ENCODE measurements at places on chromosomes 1 and 21. TPM values are rescaled to one million over a fixed set of nuclear protein-coding genes. Genes with fewer than 3 reads are reported as not detected.

The LCE2B gene
- not detected for polyA plus RNA-seq

The KPRP gene
- polyA plus RNA-seq, result not detected

The NIT1 gene
- polyA plus RNA-seq, result 48.9 TPM

The MX1 gene
- polyA plus RNA-seq, result 1.6 TPM

The FHL3 gene
- polyA plus RNA-seq, result 6.8 TPM

The KLF17 gene
- 0.21 TPM for polyA plus RNA-seq

The GPA33 gene
- polyA plus RNA-seq, result not detected

The RERE gene
- 8.1 TPM for polyA plus RNA-seq

DNA sequence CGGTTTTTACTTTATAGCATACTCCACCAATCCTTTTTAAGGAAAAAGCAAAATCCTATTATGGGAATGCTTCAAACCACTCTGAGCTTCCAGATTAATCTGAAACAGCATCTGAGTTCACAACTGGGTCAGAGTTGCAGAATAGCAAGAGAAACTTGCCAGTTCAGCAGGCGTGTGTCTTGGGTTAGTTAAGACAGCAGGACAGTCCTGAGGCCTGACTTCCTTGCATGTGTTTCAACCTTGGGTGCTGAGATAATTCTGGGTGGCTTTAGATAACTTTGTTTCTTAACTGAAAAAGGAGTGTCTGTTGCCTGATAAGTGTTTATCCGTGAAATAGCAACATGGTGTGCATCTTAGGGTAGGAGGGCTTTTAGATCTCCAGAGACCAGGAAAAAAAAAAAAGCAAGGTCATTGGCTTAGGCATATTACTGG, 169.2 kb downstream of the DHRS3 start:
- no peaks in the 10 kb centered on the region for H3K27me3 ChIP-seq
- peak overlapping the region; percentile 91 for H3K27ac ChIP-seq
- no peaks in the 10 kb centered on the region for H3K36me3 ChIP-seq
- no peak overlapping the region for H3K4me3 ChIP-seq

DNA sequence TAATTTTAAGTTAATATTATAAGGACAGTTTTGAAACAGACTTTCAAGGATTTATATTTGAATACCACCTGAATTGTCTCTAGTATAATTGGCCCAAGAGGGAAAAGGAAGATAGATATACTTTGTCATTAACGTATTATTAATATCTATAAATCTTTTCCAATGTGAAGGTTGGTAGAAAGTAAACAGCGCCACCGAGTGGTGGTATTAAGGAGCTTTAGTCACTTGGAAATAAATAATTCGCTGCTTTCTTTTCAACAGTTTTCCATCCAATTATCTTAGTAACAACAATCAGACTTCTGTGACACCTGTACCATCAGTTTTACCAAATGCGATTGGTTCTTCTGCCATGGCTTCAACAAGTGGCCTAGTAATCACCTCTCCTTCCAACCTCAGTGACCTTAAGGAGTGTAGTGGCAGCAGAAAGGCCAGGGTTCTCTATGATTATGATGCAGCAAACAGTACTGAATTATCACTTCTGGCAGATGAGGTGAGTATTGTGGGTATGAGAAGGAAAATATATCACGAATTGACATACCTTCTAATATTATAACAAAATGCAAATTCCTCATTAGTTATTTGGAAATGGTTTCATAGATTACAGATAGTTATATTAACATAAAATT, 37.7 kb downstream of the SH3GLB1 start:
- peak; percentile 21 for DNase-seq
- no peak overlapping the region for H3K27ac ChIP-seq
- no peaks in the 10 kb centered on the region for H3K4me1 ChIP-seq

- peaks cover 72% of the 10 kb centered on the region for H3K4me1 ChIP-seq
- DNase-seq, result no peak
- peaks cover 5% of the 10 kb centered on the region for H3K36me3 ChIP-seq
- H3K27ac ChIP-seq, result peak overlapping the region; percentile 92
- H3K4me3 ChIP-seq, result peak overlapping the region; percentile 94
Measured at GRCh38 chr1:37476087-37476452, 1.7 kb downstream of the ZC3H12A start.

DNA sequence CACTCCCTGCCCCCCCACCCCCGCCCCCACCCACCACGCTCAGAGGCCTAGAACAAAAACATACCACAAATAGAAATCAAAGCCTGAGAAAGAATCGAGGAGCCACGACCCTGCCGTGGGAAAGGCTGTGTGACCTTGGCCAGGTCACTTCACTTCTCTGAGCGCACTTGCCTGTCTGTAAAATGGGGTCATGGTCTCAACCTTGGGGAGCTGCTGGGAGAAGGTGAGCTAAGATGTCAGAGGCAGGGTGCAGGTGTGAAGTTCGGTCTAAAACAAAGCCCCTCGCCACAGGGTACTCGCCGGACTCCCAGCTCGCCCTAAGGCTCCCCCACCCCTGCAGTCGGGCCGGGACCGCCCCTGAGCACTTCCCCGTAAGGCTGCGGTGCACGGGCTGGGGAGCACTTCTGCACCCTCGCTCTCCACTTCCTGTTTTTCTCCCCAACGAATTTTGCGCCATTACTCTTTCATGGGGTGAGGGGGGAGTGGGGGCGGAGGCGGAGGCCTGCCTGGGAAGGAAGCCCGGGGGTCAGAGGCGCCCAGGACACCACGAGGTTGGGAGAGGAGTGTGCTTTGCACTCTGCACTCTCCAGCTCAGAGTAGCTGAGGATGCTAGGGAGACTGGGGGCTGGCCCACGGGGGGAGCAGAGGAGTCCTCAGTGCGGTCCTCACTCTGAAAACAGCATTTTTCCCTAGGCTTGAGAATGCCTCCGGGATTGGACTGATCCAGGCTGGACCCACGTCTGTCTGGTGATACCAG, 21.9 kb upstream of the PIK3CD start:
- no peaks in the 10 kb centered on the region for H3K27me3 ChIP-seq
- no peak overlapping the region for H3K4me3 ChIP-seq
- H3K27ac ChIP-seq, result no peak overlapping the region

- DNase-seq, result no peak
- no peak overlapping the region for H3K27ac ChIP-seq
- H3K4me3 ChIP-seq, result no peak overlapping the region
Measured at GRCh38 chr1:63713041-63713440, 60.8 kb upstream of the ROR1 start.

- peaks cover 7% of the 10 kb centered on the region for H3K4me1 ChIP-seq
- no peak overlapping the region for H3K27ac ChIP-seq
- H3K4me3 ChIP-seq, result no peak overlapping the region
- H3K27me3 ChIP-seq, result no peaks in the 10 kb centered on the region
- no peak for DNase-seq
Measured at GRCh38 chr1:100530880-100531487, 7.0 kb upstream of the GPR88 start.

- H3K4me3 ChIP-seq, result no peak overlapping the region
- peaks cover 5% of the 10 kb centered on the region for H3K4me1 ChIP-seq
- DNase-seq, result peak; percentile 4
- H3K27ac ChIP-seq, result no peak overlapping the region
- no peaks in the 10 kb centered on the region for H3K36me3 ChIP-seq
Measured at GRCh38 chr1:215146240-215146975, 63.9 kb downstream of the KCNK2 start.

GRCh38 chr1:201870397-201870796, 18.3 kb upstream of the SHISA4 start:
- no peaks in the 10 kb centered on the region for H3K27me3 ChIP-seq
- H3K4me1 ChIP-seq, result no peaks in the 10 kb centered on the region
- H3K36me3 ChIP-seq, result peaks cover 85% of the 10 kb centered on the region
- no peak overlapping the region for H3K4me3 ChIP-seq
- no peak overlapping the region for H3K27ac ChIP-seq

GRCh38 chr1:77348549-77348948, 66.7 kb downstream of the AK5 start:
- peaks cover 3% of the 10 kb centered on the region for H3K4me1 ChIP-seq
- H3K4me3 ChIP-seq, result no peak overlapping the region
- DNase-seq, result no peak
- H3K36me3 ChIP-seq, result no peaks in the 10 kb centered on the region
- H3K27ac ChIP-seq, result no peak overlapping the region

GRCh38 chr1:98325646-98326440, 335.7 kb upstream of the SNX7 start:
- H3K27ac ChIP-seq, result peak overlapping the region; percentile 82
- H3K4me1 ChIP-seq, result peaks cover 59% of the 10 kb centered on the region
- H3K4me3 ChIP-seq, result no peak overlapping the region
- no peak for DNase-seq
- no peaks in the 10 kb centered on the region for H3K27me3 ChIP-seq
- no peaks in the 10 kb centered on the region for H3K36me3 ChIP-seq

DNA sequence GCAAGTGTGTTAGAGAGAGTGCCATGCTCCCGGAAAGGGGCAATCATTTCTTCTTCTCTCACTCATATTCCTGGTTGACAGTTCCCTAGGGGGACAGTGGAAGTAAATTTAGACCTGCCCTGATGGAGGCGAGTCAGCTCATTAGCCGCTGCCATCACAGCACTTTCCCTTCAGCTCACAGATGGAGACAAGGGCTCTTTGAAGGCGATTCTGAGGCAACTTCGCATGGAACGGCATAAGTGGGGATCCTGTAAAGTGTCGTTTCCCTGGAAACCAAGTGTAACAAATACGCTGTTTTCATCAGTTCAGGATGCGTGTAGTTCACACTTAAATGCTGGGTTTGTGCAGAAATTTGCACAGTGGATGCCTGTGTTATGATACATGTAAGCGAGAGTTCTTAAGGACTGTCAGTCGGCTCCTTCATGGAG, 114.5 kb upstream of the TMPRSS15 start:
- H3K4me3 ChIP-seq, result no peak overlapping the region
- no peak for DNase-seq
- H3K36me3 ChIP-seq, result no peaks in the 10 kb centered on the region
- no peaks in the 10 kb centered on the region for H3K4me1 ChIP-seq

GRCh38 chr1:201396861-201397464, 2.2 kb downstream of the LAD1 start:
- H3K36me3 ChIP-seq, result no peaks in the 10 kb centered on the region
- H3K4me3 ChIP-seq, result no peak overlapping the region
- H3K27ac ChIP-seq, result no peak overlapping the region
- peaks cover 9% of the 10 kb centered on the region for H3K4me1 ChIP-seq

DNA sequence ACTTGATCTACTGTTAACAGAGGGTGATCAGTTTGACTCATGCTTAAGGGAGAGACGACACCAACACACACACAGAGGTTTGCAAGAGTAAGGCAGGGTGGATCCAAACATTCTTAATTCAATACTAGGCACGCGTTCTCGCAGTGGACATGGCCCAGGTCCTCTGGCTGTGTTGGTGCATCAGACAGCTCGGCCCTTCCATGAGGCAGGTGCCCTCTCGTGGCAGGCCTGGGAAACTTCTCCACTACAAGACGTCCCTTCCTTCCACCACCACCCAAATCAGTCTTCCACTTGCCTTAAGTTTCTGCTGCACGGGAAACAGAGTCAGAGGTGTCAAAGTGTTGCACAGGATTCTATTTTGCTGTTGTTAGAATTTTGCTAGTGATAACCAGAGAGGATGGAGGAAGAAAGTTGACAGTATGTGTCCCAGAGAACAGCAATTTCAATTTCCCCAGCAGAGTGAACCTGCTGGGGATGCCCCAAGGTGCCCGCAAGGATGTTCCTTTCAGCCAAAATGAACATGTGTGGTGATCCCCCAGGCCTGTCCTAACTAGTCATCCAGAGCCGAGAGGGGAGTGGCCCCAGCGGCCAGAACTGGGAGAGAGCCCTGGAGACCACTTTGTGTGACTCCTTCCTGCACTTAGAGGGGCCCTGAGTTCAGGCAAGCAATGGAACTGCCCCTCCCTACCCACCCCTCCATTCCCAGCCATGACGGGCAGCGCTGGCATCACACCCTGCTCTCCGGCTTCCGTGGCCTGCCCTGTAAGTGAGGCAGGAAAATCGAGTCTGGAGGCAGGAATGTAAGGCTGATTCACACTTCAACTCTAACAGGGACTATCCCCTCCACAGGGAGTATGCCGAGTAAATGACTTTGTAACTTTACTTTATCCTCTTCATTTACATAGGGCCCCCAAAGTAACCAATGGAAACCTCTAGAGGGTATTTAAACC, 34.8 kb downstream of the MX1 start:
- H3K27ac ChIP-seq, result no peak overlapping the region
- no peaks in the 10 kb centered on the region for H3K27me3 ChIP-seq
- H3K4me3 ChIP-seq, result no peak overlapping the region
- no peaks in the 10 kb centered on the region for H3K4me1 ChIP-seq

DNA sequence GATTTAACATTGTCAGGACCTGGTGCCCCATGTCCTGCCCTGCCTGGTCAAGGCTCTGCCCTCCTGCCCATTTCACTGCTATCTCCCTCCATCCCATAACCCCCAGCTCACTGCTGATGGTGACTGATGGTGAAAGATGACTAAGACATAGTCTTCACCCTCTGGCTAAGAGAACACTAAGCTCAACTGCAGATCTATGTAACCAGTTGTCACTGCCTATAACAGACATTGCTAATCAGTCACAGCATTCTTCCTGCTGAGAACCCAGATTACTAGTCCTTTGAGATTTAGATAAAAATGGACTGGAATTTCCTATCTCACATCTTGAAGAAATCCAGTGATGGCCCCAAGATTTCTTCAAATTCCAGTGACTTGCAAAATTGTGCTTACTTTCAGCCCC, 8.0 kb upstream of the ZNF362 start:
- no peaks in the 10 kb centered on the region for H3K27me3 ChIP-seq
- no peak overlapping the region for H3K4me3 ChIP-seq
- no peak overlapping the region for H3K27ac ChIP-seq
- H3K36me3 ChIP-seq, result no peaks in the 10 kb centered on the region
- no peak for DNase-seq
- no peaks in the 10 kb centered on the region for H3K4me1 ChIP-seq

DNA sequence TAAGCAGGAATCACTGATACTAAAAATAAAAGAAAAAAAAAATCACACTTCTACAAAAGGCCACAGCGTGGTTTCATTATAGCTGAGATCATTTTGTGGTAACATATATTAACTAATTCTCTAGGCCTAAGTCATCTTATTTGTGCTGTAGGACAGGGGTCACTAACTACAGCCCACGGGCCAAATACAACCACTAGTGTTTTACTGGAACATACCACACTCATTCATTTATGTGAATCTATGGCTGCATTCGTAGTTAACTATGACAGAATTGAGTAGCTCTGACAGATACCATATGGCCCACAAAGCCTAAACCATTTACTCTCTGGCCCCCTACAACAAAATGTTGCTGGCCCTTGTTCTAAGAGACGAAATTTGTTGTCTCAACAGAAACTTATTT, 224.4 kb downstream of the VAV3 start:
- no peak overlapping the region for H3K4me3 ChIP-seq
- no peaks in the 10 kb centered on the region for H3K27me3 ChIP-seq
- no peak for DNase-seq
- H3K27ac ChIP-seq, result no peak overlapping the region
- H3K4me1 ChIP-seq, result no peaks in the 10 kb centered on the region
- H3K36me3 ChIP-seq, result no peaks in the 10 kb centered on the region

GRCh38 chr1:239891621-239892358, 199.9 kb upstream of the FMN2 start:
- no peaks in the 10 kb centered on the region for H3K27me3 ChIP-seq
- no peak overlapping the region for H3K4me3 ChIP-seq
- peak overlapping the region; percentile 100 for H3K27ac ChIP-seq
- no peaks in the 10 kb centered on the region for H3K36me3 ChIP-seq
- peaks cover 12% of the 10 kb centered on the region for H3K4me1 ChIP-seq
- DNase-seq, result peak; percentile 73
